ENCODE measurements at places on chromosomes 5 and 9.

GRCh38 chr5:144017631-144018030 is 152.8 kb downstream of the YIPF5 start:
- DNase-seq, result no peak

GRCh38 chr5:147483961-147484707 is 25.7 kb downstream of the DPYSL3 start:
- peak; percentile 21 for DNase-seq

DNA sequence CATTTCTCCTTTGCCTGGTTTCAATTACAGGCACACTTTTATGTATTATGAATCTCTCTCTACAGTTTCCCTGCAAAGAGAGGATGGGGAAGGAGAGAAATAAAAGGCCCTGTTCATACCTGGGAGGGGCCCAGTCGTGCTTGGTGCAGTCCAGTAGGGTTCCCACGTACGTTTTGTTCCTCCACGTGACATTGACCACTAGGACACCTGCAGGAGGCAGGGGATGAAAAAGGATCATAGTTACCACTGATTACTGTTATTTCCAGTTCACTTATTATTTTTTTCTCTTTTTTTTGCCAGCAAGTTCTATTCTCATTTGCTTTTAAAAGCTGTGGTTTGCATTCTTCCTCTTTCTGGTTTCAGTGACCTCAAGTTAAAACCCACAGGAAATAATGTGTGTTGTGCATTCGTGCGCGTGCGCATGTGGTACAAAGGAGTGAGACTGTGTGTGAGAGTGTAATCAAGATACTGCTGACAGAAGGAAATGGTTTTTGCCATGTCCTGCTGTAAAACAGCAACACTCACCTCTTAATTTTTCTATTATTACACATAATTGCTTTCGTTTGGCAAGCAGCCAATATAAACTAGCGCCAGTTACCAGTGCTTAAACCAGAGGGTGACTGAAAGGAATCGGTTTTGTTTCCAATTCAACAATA is 96.8 kb downstream of the ZNF608 start:
- peak; percentile 81 for DNase-seq

- DNase-seq, result no peak
Observed at GRCh38 chr9:136202454-136203407, 2.2 kb downstream of the LHX3 start.

DNA sequence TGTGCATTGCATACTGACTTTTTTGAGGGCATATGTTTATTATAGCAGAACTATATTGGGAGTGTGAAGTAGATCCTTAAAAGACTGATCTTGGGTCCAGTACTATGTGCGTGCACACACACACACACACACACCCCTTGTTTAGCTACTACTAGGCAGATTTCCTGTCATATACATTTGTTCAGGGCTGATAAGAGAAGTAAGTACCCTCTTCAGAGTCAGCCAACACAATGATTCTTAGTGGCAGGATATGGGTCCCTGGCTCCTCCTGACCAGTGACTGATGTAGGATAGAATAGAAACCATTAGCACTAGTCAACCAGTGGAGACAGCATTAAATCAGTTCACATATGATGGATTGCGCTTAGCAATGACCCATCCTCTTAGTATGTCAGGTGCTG is 76.2 kb upstream of the MIER3 start:
- DNase-seq, result no peak
